SK-N-MC (cell line): ENCODE measurements at places on chromosomes 13 and 19.

DNA sequence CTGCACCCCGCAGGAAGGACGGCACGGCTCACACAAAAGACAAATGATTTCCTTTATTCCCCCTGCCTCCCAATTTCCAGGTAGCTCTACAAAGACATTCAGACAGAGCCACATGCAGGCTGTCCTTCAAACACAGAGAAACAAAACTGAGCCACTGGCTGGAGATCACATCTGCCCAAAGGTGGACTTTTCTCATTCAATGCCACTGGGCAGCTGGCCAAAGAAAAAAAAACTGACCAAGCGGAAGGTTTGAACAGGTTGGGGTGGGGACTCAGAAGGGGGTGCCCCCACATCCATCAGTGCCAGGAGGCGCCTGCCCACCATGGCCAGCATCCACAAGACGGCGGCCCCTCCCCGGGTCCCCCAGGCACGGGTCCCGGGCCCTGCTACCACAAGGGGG is 17.8 kb upstream of the MATK start:
- DNase-seq = no peak

DNA sequence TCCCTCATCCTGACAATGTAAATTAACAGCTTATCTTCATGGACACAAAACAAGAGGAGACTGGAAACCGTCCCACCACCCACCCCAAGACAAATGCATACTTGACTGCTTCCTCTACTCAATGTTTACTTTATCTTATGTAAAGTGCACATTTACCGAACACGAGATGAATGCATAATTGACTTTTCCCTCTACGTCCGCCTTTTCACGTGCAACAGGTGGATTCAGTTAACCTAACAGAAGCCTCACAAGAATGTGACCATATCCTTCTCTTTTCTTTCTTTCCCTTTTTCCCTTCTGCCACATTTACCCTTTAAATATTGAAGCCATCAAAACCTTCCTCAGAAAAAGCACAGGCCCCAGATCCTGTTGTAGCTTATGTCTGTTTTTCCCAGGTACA is 468.0 kb downstream of the UQCRFS1 start:
- DNase-seq = no peak

DNA sequence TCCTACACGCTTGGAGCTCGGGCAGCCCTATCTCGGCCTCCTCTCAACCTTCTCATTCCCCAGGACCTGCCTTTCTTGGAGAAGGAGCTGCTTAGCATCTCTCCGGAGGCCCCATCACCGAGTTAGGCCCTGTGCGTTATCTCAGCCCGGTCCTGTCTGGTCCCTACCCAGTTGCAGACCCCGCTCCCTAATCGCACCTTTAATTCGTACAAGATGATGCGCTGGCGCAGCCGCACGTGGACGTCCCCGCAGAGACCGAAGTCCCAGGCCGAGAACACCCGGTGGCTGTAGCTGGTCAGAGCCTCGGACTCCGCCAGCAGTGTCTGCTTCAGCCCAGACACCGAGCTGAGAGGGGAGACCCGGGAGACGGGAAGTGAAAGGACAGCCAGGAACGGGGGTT is 5.7 kb upstream of the LENG1 start:
- DNase-seq = no peak

GRCh38 chr13:44035400-44035799 is 155.7 kb downstream of the LACC1 start:
- DNase-seq = no peak

DNA sequence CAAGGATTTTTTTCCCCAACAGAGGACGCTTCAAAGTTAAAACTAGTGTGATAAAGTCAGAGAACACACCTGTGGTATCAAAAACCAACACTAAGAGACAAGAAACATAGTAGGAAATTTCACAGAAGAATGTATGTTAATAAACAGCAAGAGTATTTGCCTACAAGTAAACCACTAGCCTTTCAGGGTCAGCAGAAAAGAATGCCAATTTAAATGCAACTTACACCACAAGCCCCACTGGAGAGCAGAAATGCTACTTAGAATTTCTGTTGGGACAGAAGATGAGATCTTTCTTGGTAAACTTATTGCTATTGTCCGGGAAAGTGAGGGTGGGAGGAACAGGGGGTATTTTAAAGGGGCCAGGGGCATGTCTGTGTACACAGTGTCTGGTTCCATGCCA is 68.6 kb downstream of the STK24 start:
- no peak for DNase-seq

GRCh38 chr13:104750377-104750776 is 1684.2 kb upstream of the SLC10A2 start:
- no peak for DNase-seq

DNA sequence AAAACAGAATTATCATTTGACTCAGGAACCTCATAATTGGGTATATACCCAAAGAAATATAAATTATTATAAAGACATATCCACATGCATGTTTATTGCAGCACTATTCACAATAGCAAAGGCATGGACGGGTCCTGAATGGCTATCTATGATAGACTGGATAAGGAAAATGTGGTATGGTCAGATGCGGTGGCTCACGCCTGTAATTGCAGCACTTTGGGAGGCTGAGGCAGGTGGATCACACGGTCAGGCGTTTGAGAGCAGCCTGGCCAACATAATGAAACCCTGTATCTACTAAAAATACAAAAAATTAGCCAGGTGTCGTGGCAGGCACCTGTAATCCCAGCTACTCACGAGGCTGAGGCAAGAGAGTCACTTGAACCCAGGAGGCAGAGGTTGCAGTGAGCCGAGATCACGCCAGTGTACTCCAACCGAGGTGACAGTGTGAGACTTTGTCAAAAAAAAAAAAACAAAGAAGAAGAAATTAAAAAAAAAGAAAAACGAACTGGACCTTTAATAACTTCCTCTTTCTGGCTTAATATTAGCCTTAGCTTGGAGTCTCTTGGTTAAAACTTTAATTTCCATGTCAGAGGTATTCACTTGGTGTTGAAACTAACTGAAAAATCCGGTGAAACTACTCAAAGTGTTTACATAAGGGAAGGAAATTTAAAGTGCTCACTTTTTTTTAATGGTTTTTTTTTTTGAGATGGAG is 104.4 kb downstream of the ZNF486 start:
- no peak for DNase-seq

DNA sequence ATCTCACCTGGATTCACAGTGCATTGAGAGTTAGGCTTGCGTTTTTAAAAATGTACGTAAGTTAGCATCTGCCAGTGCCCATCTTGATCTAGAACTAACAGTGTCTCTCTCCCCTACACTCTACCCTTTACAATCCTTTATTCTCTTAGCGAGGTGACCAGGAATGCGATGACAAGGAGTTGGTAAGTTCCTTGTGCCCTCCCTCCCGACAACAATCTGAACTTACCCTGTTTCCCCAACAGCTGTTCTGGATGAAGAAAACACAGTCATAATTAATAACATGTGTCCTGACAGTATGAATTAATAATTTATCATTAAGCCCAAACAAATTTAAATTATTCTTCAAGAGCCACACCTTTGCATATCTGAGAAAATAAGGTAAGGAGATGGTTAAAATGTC is 6.3 kb downstream of the TSHZ3 start:
- DNase-seq = no peak
